ENCODE measurements at places on chromosomes 7 and 10. TPM values are rescaled to one million over a fixed set of nuclear protein-coding genes. Genes with fewer than 3 reads are reported as not detected.

The GBX1 gene
- not detected for total RNA-seq

The CHAT gene
- not detected for total RNA-seq

The PPP1R17 gene
- total RNA-seq = not detected

The OPALIN gene
- not detected for total RNA-seq

The GPR146 gene
- total RNA-seq = 1.6 TPM

The NACAD gene
- 0.19 TPM for total RNA-seq

The FBXO24 gene
- total RNA-seq = 0.51 TPM

The PLXNA4 gene
- 1.1 TPM for total RNA-seq

The VWA2 gene
- not detected for total RNA-seq

The SSC4D gene
- 1.6 TPM for total RNA-seq

The MTURN gene
- 6.6 TPM for total RNA-seq

The LRRD1 gene
- not detected for total RNA-seq

The TDRD1 gene
- total RNA-seq = not detected

The GNB2 gene
- 178 TPM for total RNA-seq

The OR2A1 gene
- total RNA-seq = not detected

The FAM13C gene
- 0.05 TPM for total RNA-seq

The FAM25C gene
- total RNA-seq = not detected

The KLLN gene
- total RNA-seq = 0.63 TPM

The RARRES2 gene
- not detected for total RNA-seq

The KBTBD2 gene
- total RNA-seq = 26.4 TPM

The SLC26A4 gene
- 0.19 TPM for total RNA-seq

The TMEM178B gene
- total RNA-seq = 1.5 TPM

The DMBT1 gene
- 0.22 TPM for total RNA-seq

The PKD2L1 gene
- 0.09 TPM for total RNA-seq

The HMX2 gene
- total RNA-seq = not detected

The LRRC17 gene
- total RNA-seq = not detected

The ADIRF gene
- not detected for total RNA-seq

The SDK1 gene
- total RNA-seq = 0.72 TPM

The ADAM12 gene
- 4.3 TPM for total RNA-seq

The ZNF804B gene
- not detected for total RNA-seq

The EPDR1 gene
- total RNA-seq = 66.1 TPM

The TAS2R3 gene
- not detected for total RNA-seq

The STEAP2 gene
- total RNA-seq = 4.2 TPM

The MMD2 gene
- total RNA-seq = not detected

The FZD8 gene
- total RNA-seq = 5.0 TPM

The AGR2 gene
- total RNA-seq = 104 TPM

The TBX20 gene
- total RNA-seq = 1.2 TPM

The GPRIN2 gene
- total RNA-seq = 32.7 TPM

The SHH gene
- 0.48 TPM for total RNA-seq

The LRIT1 gene
- total RNA-seq = not detected

The SPDYE2B gene
- total RNA-seq = not detected

The MBL2 gene
- total RNA-seq = not detected

The C10orf71 gene
- total RNA-seq = not detected

The TRIP6 gene
- total RNA-seq = 53.9 TPM

The NUTM2D gene
- 1.7 TPM for total RNA-seq

The SLC13A1 gene
- not detected for total RNA-seq

The EN2 gene
- total RNA-seq = 0.99 TPM

The GJC3 gene
- 0.43 TPM for total RNA-seq

The THSD7A gene
- total RNA-seq = 1.7 TPM

The SPDYE9 gene
- total RNA-seq = not detected

The CFAP46 gene
- total RNA-seq = 1.5 TPM

The CTAGE4 gene
- total RNA-seq = not detected
